ENCODE measurements at places on chromosomes 1 and 21.

- H3K36me3 ChIP-seq: no peaks in the 10 kb centered on the region
- no peak overlapping the region for H3K27ac ChIP-seq
- no peaks in the 10 kb centered on the region for H3K27me3 ChIP-seq
- H3K4me3 ChIP-seq: no peak overlapping the region
These were observed 12.6 kb downstream of the SLAMF8 start for GRCh38 chr1:159839116-159839849.

GRCh38 chr1:218058730-218059129 lies 226.4 kb upstream of the RRP15 start:
- no peaks in the 10 kb centered on the region for H3K27me3 ChIP-seq
- no peaks in the 10 kb centered on the region for H3K36me3 ChIP-seq
- no peak overlapping the region for H3K27ac ChIP-seq
- no peak for DNase-seq
- H3K4me3 ChIP-seq: no peak overlapping the region

- H3K27me3 ChIP-seq: no peaks in the 10 kb centered on the region
- H3K4me3 ChIP-seq: no peak overlapping the region
- no peaks in the 10 kb centered on the region for H3K36me3 ChIP-seq
- H3K27ac ChIP-seq: no peak overlapping the region
- peaks cover 5% of the 10 kb centered on the region for H3K4me1 ChIP-seq
- DNase-seq: no peak
These were observed 158.2 kb downstream of the PBX1 start for GRCh38 chr1:164716992-164717703.

DNA sequence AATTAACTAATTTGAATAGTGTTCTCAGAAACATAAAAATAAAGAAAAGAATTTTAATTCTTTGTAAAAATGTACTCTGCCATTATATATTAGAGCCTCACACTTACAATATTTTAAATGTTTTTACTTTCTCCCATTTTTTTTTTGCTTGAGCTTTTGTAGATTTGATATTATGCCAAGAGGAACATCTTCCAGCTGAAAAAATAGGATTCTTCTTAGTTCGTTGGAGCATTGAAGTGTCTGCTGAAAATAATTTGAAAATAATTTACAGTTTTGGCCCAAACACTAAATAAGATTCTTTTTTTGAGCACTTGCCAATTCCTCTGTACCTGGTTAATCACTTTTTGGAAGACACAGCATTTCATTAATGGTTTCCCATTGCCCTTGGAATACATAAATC lies 175.0 kb upstream of the COL11A1 start:
- H3K27me3 ChIP-seq: no peaks in the 10 kb centered on the region
- H3K36me3 ChIP-seq: no peaks in the 10 kb centered on the region
- DNase-seq: no peak
- H3K4me3 ChIP-seq: no peak overlapping the region

DNA sequence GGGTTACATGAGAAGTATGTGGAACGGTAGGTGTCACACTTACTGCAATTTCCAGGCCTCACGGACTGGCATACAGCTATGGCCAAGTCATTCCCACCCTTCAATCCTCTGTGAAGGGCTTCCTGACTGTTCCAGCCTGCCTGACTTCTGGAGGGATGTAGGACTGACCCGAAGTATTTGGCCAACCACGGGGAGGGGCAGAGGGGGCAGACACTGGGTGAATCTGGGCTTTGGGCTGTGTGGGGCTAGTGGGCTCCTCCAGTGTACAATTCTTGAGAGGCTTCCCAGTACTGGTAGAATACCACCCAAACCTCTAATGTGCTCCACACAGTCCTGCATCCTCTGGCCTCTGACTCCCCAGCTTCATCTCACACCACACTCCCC lies 78.2 kb downstream of the FAM78B start:
- H3K36me3 ChIP-seq: no peaks in the 10 kb centered on the region
- DNase-seq: no peak
- H3K4me1 ChIP-seq: no peaks in the 10 kb centered on the region
- no peak overlapping the region for H3K4me3 ChIP-seq
- H3K27me3 ChIP-seq: peaks cover 14% of the 10 kb centered on the region

All from effector memory CD8-positive, alpha-beta T cell (primary cell).